Myometrial cell (primary cell): ENCODE measurements at places on chromosomes 6 and 20. TPM values are rescaled to one million over a fixed set of nuclear protein-coding genes. Genes with fewer than 3 reads are reported as not detected.

The CENPW gene
- 8.6 and 11.7 TPM in 2 replicates for total RNA-seq

The CPXM1 gene
- total RNA-seq: 6.4 and 10.1 TPM in 2 replicates

The TMX4 gene
- total RNA-seq: 42.7 and 46.8 TPM in 2 replicates

The UST gene
- 2.9 and 8.5 TPM in 2 replicates for total RNA-seq
